Hair follicular keratinocyte (primary cell): ENCODE measurements at places on chromosomes 7 and 10. TPM values are rescaled to one million over a fixed set of nuclear protein-coding genes. Genes with fewer than 3 reads are reported as not detected.

The PRPF18 gene
- total RNA-seq: 19.2 and 19.7 TPM in 2 replicates

The GIMAP5 gene
- total RNA-seq: not detected in 2 replicates

The DUS4L gene
- 9.9 and 12.4 TPM in 2 replicates for total RNA-seq

The MMP21 gene
- not detected in 2 replicates for total RNA-seq

The SFRP4 gene
- total RNA-seq: not detected in 2 replicates

The OGA gene
- 40.7 and 62.8 TPM in 2 replicates for total RNA-seq

The ASB10 gene
- total RNA-seq: not detected in 2 replicates

The NKX1-2 gene
- 1.7 and 2.6 TPM in 2 replicates for total RNA-seq
